ENCODE measurements at places on chromosomes 13 and 19. TPM values are rescaled to one million over a fixed set of nuclear protein-coding genes. Genes with fewer than 3 reads are reported as not detected.

GRCh38 chr13:95233026-95233635 lies 68.1 kb downstream of the ABCC4 start:
- no peak for DNase-seq
- H3K36me3 ChIP-seq = no peaks in the 10 kb centered on the region
- peaks cover 8% of the 10 kb centered on the region for H3K4me1 ChIP-seq
- H3K27me3 ChIP-seq = no peaks in the 10 kb centered on the region

- H3K27ac ChIP-seq = no peak overlapping the region
- no peaks in the 10 kb centered on the region for H3K36me3 ChIP-seq
- no peaks in the 10 kb centered on the region for H3K4me1 ChIP-seq
- peaks cover 1% of the 10 kb centered on the region for H3K27me3 ChIP-seq
- peak; percentile 18 for DNase-seq
These were observed 1.2 kb downstream of the KL start for GRCh38 chr13:33017323-33017929.

DNA sequence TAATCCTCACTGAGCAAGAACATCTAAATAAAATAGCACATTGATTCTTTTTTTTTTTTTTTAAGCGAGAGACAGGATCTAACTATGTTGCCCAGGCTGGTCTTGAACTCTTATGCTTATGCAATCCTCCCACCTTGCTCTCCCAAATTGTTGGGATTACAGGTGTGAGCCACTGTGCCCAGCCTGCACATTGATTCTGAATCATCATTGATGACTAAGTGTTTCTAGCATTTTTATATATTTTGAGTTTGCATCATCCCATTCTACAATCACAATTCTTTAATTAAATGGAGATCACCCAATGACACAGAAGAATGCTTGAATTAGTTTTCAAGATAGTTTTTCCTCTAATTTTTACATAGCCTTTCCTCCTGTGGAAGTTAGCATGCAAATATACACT lies 354.1 kb downstream of the KLF5 start:
- no peaks in the 10 kb centered on the region for H3K4me1 ChIP-seq
- no peaks in the 10 kb centered on the region for H3K36me3 ChIP-seq
- no peak overlapping the region for H3K27ac ChIP-seq
- H3K4me3 ChIP-seq = no peak overlapping the region
- no peak for DNase-seq

KLK14 gene
- total RNA-seq = not detected

DNA sequence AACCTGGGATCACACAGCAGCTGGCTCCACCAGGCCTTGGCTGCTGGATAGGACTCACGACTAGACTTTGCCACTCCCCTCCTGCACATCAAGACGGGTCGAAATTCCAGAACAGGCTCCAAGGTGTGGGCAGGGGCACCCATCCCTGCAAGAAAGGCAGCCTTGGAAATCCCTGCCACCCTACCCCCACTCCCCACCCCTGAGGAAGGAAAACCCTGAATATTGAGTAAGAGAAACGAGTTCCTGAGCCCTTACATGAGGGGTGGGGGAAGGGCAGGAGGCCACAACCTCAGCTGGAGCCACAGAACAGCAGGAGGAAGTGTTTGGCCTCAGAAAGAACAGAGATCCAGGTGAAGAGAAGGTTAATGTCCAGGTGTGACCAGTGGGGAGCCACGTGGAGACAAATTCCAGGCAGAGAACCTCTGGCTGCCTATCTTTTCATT lies 20.1 kb downstream of the DEDD2 start:
- H3K4me3 ChIP-seq = no peak overlapping the region
- no peaks in the 10 kb centered on the region for H3K27me3 ChIP-seq
- no peaks in the 10 kb centered on the region for H3K4me1 ChIP-seq
- no peak overlapping the region for H3K27ac ChIP-seq
- peaks cover 39% of the 10 kb centered on the region for H3K36me3 ChIP-seq

DNA sequence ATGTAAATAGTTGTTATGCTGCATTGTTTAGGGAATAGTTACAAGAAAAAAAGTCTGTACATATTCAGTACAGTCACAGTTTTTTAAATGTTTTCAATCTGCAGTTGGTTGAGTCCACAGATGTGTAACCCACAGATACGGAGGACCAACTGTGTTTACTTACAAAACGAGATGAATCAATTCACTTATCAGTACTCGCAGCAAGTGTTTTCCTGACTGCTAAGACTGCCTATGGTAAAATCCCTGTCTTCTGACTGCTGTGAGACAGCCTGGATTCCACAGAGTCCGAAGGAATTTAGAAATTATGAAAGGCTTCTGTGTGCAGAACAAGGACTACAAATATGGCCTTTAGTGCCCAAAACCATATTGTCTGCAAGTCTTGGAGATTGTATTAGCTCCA lies 45.7 kb upstream of the C1QTNF9 start:
- DNase-seq = peak; percentile 45
- H3K36me3 ChIP-seq = peaks cover 4% of the 10 kb centered on the region
- no peak overlapping the region for H3K27ac ChIP-seq

DNA sequence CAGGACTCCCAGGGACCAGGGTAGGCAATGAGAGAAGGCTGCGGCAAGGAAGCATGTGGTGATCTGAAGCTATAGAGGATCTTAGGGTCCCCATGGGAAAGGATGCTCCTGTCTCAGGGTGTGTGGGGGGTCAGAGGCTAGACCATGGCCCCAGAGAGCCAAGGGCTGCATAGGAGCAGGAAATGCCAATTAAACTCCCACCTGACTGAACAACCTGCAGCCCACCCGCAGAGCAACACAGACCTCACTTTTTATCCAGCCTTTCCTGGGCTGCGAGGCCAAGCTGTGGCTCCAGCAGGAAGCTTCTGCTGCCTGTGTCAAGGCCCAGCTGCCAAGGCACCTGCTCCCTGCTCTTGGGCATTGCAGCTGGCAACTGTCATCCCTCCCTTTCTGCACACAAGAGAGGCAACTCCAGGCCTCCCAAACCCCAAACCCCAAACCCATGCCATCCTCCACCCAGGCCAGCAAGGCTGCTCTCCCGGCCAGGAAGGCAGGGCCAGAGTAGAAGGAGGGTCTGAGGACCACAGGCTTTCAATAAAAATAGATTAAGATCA lies 290.1 kb downstream of the FOXO1 start:
- H3K4me1 ChIP-seq = peaks cover 17% of the 10 kb centered on the region
- H3K27ac ChIP-seq = no peak overlapping the region
- H3K36me3 ChIP-seq = no peaks in the 10 kb centered on the region
- H3K27me3 ChIP-seq = peaks cover 5% of the 10 kb centered on the region
- no peak for DNase-seq
- no peak overlapping the region for H3K4me3 ChIP-seq
